ENCODE measurements at places on chromosomes 16 and 17.

GRCh38 chr17:57668332-57668731 is 76.8 kb downstream of the CCDC182 start:
- no peak for DNase-seq

DNA sequence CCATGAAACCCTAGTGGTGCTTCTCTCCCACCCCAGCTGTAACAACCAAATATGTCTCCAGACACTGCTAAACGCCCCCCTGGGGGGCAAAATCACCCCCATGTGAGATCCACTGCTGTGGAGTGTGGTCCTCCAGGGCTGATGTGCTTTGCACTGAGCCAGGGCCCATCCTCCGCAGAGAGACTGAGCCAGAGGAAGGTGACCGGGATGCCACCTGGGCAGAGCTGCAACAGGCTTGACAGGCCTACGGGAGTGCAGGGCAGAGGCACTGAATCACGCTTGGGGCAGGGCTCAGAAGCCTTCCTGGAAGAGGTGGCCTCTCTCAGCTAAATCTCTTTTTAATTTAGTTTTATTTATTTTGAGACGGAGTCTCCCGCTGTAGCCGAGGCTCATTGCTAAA is 4.4 kb downstream of the GJD3 start:
- DNase-seq, result no peak

GRCh38 chr17:11140501-11140900 is 100.5 kb upstream of the SHISA6 start:
- no peak for DNase-seq

DNA sequence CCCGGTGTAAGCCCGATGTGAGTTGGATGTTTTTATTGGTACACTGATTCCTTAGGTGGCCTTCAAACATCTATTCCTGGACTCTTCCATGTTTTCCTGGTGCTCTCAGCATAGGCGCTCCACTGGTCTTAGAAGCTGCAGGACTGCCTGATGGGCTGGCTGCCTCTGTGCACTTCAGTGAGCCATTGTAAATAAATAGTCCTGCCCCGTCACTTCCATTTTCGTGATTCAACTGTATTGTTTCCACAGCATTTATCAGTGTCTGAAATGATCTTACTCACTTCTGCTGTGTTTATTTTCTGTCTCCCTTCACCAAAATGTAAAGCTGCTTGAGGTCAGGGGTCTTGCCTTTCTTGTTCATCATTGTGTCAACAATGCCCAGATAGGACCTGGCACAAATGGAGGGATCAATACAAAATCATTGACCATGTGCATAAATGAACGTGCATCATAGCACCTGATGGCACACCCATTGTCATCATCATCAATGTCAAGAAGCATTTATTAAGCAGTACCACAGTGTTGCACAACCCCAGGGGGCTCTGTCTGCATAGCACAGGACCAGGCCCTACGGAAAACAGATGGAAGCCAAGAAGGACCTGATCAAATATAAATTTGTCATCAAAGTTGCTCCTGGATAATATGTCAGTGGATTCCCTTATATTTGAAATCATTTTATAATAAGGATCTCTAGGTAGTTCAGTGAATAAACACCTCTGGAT is 66.6 kb upstream of the CPHXL start:
- no peak for DNase-seq

DNA sequence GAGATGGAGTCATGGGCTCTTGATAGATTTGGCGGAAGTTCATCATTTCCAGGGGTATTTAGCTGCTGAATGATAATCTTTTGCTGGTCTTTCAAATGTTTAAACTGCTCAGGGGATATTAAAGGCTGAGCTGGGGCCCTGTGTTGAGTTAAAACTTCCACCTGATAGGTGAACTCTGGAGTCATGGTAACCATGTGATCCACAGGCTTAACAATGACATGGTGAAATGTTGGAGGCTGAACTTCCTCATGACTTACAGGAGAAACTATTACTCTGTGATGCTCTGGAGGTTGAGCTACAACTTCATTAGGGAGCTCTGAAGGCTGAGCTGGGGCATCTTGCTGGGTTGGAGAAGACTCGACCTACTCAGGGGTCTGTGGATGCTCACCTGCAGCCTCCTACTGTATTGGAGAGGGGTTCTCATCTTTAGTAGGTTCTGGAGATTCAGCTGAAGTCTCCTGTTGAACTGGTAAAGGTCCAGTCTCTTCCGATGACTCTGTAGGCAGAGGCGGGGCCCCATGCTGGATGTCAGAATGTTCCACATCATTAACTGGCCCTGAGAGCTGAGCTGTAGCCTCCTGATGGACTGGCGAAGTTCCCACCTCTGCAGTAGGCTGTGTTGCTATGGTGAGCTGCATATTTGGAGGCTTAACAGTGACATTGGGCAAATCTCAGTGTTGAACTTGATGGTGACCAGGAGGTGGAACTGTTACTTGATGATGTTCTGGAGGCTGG is 24.2 kb downstream of the RDM1 start:
- no peak for DNase-seq
